Hippocampal formation (tissue), 2 donors: ENCODE measurements at places on chromosomes 5 and 9.
A peak's percentile ranks its signal among the peaks of the same experiment; 100 is the strongest.

DNA sequence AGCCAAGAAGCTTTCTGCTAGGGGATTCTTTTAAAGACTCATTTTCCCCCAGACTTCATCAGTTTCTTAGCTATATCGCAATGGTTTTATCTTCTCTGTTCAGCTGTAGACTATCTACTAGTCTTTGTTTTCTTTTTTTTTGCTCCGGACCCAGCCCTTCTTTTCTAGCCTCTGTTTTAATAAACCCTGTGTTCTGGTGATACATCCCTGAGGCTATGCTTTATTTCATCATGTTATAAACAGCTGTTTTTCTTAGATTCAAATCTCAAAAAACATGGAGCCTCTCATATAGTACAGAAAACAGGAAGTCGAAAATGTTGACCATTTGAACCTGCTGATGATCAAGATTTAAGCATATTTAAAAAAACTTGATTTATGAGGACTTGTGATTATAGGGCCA is 37.8 kb downstream of the SCGB3A1 start:
- DNase-seq, result no peak

DNA sequence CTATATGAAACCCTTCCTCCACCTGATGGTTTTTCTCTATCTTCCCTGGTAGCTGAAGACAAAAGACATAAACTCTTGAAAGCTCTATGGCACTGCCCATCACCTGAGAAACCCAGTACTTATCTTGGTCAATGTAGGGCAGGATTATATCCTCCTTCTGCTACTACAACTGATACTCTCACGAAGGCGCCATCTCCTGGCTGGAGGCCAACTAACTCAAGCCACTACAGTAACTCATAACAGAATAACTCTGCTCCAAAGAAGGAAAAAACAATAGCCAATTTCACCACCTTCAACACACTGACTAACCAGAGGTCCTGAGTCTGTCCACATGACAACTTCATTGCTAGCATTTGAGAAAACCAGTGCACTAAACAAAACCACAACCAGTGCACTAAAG is 409.2 kb downstream of the CETN3 start:
- no peak for DNase-seq

- DNase-seq, result no peak
Observed at GRCh38 chr5:73367650-73368049, 80.9 kb downstream of the FOXD1 start.

DNA sequence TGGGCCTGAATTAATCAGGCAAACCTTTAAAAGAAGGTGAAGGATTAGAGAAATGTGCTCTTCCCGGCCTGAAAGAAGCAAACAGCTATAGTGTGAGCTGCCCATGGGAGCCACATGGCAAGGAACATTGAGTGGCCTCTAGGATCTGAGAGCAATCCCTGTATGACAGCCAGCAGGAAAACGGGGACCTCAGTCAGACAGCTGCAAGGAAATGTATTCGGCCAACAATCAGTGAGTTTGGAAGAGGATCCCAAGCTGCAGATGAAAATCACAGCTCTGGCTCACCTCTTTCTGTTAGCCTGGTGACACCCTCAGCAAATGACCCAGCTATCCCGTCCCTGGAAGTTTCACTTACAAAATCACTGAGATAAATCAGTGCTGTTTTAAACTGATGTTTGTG is 309.2 kb downstream of the SH3GL2 start:
- DNase-seq, result no peak

GRCh38 chr5:83107692-83108420 is 30.5 kb downstream of the XRCC4 start:
- DNase-seq, result no peak

DNA sequence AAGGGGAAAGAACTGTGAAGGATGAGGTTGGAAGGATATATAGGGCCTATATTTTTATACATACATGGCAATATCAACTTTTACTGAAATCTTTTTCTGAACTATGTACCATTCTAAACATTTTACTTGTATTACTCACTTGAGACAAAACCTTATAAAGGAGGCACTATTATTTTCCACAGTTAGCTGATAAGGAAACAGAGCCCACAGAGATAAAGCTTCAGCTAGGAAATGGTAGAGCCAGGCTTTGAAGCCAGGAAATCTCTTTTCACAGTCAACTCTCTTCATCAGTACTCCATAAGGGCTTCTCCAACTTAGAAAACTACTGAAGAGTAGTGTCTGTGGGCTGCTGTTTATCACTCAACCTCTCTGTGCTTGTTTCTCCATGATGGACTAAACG is 613.7 kb downstream of the PRELID2 start:
- DNase-seq, result no peak

DNA sequence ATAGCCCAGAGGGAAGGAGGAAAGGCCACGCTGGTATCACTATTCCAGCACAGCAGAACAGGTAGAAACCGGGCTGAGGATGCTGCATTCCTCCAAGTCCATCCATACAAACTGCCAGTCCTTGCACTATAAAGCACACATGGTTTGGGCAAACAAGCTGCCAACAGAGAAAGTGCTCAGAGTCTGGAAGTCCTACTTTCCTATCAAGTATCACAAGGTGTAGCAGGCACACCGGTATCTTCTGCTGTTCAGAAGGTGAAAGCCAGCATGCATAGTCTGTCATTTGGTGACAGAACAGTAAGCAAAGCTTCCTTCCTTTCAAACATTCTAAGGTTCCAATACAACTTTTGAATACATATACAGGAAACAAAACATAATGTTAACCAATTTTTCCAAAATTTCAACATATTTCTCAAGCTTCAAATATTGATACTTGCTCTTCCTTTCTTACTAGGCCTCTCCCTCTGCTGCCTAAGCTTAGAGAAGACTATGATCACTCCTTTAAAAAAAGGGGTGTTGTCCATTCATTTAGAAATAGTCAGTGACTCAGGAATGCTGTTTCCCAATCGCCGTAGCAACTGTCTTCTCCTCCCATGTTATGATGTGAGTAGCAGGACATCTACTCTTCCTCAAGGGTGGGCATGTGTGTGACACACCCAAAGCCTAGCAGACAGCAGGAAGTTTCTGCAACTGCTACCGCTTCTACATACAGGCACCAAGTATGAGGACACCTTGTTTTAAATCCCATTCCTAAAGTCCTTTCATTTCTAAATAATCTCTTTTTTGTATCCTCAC is 14.7 kb downstream of the DIAPH1 start:
- DNase-seq, result no peak

DNA sequence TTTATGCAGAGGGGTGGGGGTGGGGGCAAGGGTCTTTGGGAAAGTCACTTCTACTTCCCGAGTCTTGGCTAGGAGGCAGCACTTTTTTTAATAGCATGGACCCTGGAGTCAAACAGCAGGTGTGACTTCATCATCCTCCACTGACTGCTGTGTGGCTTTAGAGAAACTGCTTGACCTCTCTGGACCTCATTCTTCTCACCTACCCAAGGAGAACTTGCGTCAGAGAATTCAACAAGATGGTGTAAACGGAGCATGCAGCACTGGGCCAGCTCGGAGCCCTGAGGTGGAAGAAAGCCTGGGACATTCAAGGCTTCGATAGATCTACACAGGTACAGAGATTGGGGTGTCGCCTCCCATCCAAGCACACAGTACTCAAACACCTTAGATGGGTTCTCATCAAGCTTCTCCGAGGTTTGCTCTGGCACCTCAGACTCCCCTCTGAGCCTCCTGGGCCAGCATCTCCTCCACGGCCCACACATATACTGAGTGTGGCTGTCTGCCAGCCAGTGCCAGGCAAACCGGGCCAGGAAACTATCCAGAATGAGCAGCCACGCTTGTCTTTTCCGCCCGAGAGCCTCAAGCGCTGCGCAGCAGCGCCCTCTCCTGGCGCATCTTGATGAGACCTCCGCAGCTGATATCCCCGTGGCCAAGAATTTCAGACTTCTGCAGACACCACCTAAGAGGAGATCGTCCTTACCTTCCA is 4.6 kb upstream of the SLC25A48 start:
- peak; percentile 62 for DNase-seq

DNA sequence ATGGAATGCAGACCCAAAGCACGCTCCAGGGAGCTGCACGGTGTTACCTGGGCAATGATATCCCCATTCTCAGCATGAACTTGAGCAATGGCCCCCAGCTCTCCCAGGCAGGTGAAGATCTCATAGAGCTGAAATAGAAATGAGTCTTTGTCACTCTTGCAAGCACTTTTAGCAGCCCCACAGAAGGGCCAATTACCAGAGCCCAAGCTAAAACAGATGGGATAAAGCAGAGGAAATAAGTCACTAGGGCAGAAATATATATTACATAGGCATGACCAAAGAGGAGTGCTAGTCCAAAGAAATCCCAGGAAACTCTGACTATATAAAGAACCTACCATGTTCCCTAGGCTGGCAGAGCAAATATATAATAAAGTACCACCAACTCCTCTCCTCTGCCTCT is 97.3 kb downstream of the DPYSL3 start:
- DNase-seq, result no peak

DNA sequence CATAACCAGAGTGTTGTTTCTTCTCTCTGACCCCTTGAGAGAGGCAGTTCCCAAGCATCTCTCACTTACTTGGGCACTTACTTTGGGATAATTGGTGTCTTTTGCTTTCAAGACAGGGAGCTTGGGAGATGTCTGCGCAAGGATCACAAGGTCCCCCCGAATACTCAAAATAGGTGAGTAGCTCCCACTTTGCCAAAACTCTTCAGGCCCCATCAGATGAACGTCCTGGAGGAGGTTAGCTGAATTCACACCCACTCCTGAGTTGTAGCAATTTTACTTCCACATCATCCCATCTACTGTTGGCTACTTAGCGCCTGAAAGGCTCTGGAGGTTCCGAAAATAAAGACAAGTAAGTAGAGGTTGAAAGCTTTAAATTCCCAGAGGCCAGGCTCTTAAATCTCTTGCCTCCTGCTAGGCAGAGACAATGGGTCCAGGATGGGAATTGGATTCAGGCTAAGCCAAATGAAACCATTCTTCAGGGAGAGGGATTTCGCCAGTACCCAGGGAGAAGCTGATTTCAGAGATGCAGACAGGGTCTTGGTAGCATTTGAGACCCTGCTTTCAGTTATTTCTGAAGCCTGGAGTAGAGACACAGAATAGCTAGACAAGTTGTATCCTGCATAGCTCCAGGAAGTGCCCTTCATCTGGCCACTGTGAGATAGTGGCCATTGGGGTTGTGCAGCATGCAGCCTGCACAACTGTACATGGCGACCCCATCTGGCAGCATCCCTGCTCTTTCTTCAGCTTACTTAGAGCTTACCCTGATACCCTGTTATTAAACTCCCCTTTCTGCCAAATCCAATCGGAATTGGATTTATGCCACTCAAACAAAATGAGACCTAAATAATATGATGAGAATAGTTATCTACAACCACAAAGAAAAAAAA is 60.1 kb downstream of the BOD1 start:
- peak; percentile 39 for DNase-seq

DNA sequence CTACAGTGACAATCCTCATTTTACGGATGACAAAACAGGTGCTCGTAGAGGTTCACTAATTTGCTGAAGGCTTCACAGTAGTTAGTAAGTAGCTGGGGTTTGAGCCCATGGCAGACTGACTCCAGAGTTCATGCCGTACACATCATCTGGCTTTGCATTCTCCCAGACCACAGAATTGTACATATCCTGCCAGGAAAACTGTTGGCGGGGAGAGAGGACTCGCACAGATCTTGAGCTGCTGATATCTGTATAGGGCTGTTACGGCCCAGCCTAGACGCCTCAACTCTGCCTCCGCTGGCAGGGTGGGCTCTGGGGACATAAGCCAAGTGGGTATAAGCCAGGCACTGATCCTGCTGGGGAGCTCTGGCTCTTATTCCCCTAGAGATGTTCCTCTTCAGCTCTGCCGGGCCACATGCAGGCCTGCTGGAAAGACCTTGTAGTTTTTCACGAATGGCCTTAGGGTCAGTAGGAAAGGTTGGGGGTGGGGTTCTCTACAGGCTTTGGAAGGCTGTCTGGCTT is 16.3 kb downstream of the LARP1 start:
- DNase-seq, result no peak

GRCh38 chr5:147484708-147485020 is 25.2 kb downstream of the DPYSL3 start:
- DNase-seq, result no peak

DNA sequence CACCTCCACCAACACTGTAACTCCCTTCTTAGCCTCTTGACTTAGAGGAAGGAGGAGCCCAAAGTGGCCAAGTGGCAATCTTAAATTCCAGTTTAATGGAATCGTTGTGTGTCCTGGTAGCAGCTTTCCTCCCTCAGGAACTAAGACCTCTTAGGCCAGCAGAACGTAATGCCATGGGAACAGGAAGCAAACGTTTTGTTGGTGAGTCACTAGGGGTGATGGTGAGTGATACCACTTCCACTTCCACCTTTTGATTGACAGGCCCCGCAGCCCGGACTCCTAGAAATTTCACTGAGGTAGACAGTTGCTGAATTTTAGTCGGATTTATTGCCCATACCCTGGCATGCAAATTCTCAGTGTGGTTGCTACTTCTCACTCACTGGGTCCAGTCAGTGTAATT is 94.2 kb upstream of the FBN2 start:
- no peak for DNase-seq

DNA sequence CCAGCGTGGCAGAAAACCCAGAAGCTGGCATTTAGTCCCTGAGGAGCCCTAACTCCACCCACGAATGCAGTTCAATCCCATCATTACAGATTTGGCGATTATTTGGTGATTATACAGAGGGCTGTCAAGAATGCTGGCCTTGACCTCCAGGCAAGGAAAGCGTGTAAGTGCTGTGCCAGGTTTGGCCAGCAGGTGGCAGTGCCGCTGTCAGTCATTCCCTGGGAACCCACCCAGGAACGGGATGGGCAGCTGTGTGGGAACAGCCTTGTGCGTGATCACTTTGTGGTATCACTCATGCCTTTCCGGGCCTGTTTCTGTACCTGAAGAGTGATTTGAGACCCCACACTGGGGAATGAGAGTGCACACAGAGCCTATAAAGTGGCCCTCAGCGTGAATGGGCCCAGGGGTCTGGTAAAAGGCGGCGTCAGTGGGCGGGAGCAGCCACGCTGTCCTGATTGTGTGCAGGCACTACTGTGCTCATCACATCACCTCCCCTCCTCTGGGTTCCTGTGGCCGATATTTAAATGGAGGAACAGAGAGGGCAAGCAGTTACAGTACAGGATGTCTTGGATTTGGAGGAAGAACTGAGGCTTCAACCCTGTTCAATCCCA is 215.6 kb downstream of the ROR2 start:
- DNase-seq, result no peak

- DNase-seq, result no peak
Observed at GRCh38 chr5:149576021-149576420, 5.3 kb upstream of the ARHGEF37 start.

- no peak for DNase-seq
Observed at GRCh38 chr5:90096415-90097081, 313.0 kb downstream of the CETN3 start.

DNA sequence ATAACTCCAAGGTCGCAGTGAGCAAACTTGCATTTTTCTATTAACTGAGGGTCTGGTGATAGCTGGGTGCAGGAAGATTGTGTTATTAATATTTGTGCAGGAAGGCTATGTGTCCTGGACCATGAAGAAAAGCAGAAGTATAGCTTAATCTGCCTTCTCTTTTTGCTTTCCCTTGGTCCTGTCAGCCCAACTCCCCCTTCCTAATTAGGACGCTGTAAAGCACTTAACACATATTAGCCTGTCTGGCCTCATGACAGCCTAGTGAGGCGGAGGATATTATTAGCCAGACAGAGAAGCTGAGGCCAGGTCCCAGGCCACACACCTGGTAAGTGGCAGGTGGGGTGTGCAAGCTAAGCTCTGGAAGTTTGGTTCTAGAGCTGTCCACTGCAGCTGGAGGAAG is 29.5 kb downstream of the SLC46A2 start:
- DNase-seq, result no peak

GRCh38 chr5:111953351-111954127 is 196.5 kb upstream of the NREP start:
- no peak for DNase-seq

- no peak for DNase-seq
Observed at GRCh38 chr5:10264604-10265003, 14.5 kb downstream of the CCT5 start.
